ENCODE measurements at places on chromosomes 1 and 21.

DNA sequence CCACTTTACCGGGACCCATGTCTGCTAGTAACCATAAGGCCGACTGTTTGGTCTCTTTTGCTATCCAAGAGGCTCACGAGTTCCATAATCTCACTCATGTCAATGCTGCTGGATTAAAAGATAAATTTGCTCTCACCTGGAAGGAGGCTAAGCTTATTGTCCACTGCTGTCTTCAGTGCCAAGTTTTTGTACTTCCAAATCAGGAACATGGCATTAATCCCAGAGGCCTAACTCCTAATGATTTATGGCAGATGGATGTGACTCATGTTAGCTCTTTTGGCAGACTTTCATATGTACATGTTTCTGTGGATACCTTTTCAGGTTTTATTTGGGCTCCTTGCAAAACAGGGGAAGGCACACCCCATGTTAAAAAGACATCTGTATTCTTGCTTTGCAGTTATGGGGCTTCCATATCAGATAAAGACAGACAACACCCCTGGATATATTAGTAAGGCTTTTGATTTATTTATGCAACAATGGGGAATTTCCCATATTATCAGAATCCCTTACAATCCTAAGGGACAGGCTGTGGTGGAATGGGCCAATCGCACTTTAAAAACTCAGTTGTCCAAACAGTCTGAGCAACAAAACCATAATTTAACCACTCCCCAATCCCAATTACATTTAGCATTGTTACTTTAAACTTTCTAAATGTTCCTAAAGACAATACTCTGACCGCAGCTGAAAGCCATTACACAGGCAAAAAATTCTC, 162.7 kb downstream of the IER5 start:
- peak; percentile 22 for DNase-seq

- DNase-seq = no peak
Observed at GRCh38 chr21:35417762-35418161, 368.7 kb upstream of the RUNX1 start.

- no peak for DNase-seq
Observed at GRCh38 chr1:183411091-183411490, 7.1 kb downstream of the NMNAT2 start.

DNA sequence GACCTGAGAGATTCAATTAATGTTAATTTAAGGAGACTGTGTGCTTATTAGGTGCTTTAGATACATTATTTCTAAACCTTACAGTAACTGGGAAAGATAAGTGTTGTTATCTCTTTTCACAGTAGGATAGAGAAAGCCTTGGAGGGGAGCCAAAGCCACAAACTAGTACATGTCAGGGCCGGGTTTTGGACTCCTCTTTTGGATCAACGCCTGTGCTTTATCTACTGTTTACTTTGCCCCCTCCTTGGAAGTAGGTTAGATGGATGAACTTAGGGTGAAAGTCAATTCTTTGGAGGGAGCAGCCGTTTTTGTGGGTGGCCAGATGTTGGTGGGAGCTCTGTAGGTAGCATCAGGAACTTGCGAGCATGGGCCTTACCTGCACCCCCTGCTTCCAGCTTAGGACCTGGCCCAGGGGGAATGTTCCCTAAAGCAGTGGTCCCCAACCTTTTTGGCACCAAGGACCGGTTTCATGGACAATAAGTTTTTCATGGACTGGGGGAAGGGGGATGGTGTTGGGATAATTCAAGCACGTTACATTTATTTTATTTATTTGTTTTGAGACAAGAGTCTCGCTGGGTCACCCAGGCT, 1.7 kb downstream of the HHAT start:
- DNase-seq = no peak

GRCh38 chr1:54163573-54163972, 10.8 kb upstream of the CDCP2 start:
- no peak for DNase-seq

GRCh38 chr1:92786111-92786901, 1.4 kb upstream of the EVI5 start:
- no peak for DNase-seq

- no peak for DNase-seq
Observed at GRCh38 chr1:204072931-204073836, at the start of gene SOX13. TSS of gene SOX13 (plus strand) at chr1:204073115. CDS start at chr1:204112916, 39,801 bp downstream.

DNA sequence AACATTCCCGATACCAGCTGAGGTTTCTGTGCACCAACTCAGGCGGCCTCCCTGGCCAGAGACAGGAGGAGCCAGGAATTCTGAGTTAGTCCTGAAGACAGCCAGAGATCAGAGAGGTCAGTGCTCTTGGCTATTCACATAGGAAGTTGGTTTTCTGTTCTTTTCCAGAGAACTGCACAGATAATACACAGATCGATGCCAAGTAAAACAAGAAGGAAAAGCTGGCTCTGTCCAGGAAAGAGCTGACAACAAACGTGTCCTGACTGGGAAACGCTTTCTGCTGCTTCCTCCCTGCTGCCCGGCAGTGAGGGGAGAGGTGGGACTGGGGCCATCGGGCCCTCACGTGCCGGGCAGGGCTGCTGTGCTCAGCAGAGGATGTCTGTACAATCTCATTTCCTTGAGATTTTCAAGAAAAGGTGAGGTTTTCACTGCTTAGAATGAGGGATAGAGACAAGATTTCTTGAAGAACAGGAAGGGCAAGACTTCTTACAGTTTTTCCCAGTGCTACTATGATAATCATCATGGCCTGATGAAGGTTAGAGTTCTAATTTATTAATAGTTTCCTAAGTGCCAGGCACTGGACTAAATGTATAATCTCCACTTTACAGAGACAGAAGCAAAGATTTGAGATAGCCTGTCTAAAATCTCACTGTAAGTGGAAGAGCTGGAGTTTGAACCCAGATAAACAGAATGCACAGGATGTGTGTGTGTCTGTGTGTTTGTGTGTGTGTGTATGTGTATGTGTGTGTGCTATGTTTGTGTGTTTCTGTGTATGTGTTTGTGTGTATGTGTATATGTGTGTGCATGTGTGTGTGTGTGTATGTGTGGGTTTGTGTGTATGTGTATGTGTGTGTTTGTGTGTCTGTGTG, 211.0 kb upstream of the RAB4A start:
- no peak for DNase-seq

DNA sequence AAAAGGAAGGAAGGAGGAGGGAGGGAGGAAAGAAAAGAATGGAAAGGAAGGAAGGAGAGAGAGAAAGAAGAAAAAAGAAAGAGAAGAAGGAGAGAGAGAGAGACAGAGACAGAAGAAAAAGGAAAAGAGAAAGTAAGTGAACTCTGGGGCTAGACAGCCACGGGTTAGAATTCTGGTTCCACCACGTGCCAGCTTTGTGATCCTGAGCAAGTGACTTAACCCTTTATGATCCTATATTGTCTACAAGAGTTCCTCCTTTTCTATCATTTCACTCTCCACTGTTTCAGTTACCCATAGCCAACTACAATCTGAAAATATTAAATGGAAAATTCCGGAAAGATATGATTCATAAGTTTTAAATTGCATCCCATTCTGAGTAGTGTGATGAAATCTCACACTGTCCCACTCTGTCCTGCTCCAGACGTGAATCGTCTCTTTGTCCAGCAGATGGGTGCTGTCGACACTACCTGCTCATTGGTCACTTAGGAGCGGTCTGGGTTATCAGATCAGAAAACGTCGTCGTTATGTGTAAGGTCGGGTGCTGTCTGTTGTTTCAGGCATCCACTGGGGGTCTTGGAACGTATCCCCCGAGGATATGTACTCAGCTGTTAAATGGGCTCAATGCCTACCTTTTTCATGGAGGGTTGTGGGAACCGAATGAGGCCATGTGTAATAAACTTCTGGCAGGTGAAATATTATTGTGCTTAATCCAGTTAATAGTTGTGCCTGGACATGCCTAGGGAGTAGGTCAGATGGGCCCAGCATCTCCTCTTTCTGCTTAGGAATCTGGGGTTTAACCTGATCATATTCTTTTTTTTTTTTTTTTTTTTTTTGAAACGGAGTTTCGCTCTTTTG, 19.1 kb downstream of the TMEM51 start:
- DNase-seq = no peak

- DNase-seq = no peak
Observed at GRCh38 chr21:35394634-35395369, 345.7 kb upstream of the RUNX1 start.

DNA sequence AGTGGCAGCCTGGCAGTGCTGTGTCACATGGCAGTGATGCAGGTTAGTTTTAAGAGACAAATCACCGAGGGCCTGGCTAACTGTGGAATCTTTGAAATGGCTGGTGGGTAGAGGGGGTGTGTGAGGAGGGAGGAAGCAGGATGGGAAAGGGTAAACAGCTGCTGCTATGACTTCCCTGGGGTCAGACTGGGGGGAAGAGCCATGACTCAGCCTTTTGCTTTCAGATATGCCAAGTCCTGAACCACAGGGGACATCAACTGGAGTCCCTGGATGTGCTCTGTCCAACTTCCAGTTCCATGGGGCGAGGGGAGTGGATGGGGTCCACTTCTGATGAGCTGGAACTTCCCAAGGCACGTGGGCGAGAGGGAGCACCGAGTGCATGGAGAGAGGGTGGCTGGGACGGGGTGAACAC, 121.1 kb upstream of the ADAR start:
- peak; percentile 54 for DNase-seq

GRCh38 chr1:87230501-87230900, 98.2 kb upstream of the LMO4 start:
- DNase-seq = no peak

DNA sequence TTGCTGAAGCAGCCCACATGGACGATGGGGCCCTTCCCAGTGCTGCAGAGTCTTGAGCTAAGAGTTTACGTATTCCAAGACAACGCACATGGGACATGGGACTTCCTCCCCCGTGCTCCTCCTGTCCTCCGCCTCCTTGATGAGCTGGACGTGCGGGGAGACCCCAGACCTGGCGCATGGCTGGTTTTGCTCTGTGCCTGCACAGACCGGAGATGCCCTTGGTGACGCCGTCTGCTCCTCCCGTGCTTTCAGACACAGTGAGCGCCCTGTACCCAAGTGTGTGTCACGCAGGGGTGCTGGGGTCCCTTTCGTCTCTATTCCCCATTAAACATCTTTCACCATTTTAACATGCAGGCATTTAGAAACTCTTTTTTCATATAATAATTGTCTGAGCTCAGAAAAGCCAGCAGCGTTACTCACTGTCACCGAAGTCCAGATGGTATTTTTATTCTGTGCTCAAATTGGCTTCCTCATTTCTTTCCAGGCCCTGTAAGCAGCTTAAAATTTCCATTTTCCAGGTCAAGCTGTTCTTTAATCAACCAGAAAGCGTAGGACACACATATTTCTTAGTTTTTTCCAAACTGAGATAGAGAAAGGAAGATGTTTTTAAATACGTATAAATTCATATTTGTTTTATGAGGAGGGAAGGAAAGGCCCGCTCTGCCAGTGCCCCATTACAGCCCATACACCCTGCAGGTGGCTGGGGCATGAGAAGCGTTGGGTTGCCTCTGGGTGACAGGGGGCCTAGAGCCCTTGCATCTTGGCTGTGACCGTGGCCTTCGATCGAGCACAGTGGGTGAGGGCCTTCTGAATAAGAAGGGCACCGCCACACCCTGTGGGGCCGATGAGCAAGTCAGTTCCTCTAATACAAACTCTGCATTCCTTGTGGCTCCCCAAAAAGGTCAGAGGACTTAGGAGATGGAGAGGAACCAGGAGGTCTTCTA, 17.9 kb upstream of the ZBTB21 start:
- no peak for DNase-seq

DNA sequence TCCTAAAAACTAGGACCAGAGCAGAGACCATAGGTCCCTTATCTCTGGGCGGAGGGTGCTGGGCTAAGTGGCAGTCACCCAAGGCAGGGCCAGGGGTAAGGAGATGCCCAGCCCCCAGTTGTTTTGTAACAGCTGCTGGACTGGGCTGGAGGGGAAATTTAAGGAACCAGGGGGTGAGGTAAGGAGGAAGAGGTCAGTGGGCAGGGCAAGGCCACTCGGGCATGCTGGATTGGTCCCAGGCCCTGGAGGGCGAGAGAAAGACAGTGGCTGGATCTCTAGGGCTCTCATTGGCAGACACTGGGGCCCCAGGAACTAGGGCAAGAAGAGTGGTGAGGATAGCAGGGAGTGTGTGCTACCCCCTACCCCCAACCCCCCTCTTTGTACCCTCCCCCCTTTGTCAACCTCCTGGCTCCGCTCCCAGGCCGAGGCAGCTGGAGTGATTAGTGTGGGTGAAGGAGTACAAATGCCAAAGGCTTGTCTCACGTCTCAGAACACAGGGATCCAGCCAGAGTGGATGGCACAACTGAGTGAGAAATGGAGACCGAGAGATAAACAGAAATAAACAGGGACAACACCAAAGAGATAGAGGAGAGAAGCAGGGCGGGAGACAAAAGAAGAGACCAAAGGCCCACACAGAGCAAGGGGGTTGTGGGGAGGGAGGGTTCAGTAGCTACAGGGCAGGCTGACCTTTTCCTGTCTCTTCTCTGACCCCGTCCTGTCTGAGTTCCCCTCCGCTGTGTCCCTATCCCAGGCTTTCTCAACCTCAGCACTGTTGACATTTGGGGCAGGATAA, 20.5 kb upstream of the THRAP3 start:
- no peak for DNase-seq

DNA sequence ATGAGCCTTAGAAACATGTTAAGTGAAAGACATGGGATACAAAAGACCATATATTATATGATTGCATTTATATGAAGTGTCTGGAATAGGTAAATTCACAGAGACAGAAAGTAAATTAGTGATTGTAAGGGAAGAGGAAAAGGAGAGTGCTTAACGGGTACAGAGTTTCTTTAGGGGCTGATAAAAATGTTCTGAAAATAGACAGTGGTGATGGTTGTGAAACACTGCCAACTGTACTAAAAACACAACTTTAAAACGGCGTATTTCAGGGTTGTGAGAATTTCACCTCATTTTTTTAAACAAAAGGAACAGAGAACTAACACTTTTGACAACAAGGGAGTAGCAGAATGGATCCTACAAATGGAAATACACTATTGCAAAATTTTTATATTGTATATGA, 13.4 kb downstream of the COP1 start:
- no peak for DNase-seq

GRCh38 chr1:21673277-21673780, 4.2 kb upstream of the RAP1GAP start:
- DNase-seq = no peak

DNA sequence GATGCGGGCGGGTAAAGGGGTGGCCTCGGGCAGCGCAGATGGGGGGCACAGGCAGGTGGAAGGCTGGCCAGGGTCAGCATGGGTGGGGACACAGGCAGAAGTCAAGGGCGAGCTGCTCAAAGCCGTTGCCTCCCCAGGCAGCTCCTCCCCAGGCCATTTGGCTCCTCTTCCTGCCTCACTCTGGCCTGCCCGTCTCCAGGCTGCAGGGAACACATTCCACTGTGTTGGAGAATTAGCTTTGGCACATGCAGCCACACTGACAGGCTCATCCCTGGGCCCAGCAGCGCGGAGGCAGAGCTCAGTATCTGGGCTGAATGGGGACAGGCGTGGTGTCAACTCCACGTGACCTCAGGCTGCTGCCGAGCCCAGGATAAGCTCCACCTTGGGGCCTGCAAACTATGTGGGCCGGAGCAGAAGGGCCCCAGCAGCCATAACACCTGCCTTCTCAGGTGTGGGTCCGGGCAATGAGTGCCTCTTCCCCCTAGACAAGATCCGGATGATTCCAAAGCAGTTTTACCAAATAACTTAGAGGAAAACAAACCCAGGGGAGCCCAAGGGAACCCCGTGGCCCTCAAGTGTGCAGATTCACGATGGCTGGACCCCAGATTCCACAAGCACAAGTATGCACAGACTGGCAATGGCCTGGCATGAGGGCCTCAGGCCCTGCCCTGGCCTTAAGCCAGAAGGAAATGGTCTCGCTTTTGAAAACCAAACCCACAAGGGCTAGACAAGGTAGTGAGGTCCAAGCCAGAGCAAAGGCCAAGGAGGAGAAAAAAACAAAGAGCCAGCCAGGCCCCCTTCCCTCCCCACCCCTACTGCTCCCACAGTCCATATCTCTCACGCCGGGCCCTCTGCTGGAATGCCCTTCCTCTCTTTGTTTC, 40.2 kb downstream of the HSPG2 start:
- DNase-seq = no peak

Data from glomerular endothelial cell (primary cell).